ENCODE measurements at places on chromosomes 3 and 15. TPM values are rescaled to one million over a fixed set of nuclear protein-coding genes. Genes with fewer than 3 reads are reported as not detected.

- no peak for DNase-seq
Measured at GRCh38 chr3:190326930-190327329, 4.7 kb upstream of the CLDN1 start.

The CEP97 gene
- total RNA-seq = 5.1 TPM

The CNTN6 gene
- 0.47 TPM for total RNA-seq

The ABTB1 gene
- total RNA-seq = 21.8 TPM

GRCh38 chr15:37109872-37110572 lies 9.7 kb upstream of the MEIS2 start:
- peak; percentile 55 for DNase-seq

DNA sequence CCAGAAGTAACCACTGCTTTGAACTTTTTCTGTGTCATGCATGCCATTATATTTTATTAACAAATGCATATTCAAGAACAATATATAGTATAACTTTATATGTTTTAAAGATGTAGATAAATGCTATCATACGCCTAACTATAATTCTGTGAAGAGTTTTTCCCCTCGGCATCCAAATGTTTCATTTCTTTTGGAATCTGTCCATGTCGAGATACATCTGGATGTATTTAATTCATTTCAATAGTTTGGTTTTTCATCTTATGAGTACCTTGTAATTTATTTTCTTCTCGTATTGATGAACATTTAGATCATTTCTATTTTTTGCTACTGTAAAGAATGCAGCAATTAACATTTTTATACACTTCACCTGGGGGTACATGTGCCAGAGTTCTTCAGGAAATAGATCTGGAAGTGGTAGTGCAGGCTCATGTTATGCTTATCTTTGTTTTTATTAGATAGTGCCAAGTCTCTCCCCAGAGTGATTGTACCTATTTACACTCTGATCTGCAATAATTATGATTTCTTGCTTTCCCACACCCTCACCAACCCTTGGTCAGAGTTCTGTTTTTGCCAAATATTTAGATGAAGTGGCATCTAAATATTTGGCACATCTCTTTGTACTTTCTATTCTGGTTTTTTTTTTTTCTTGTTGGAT lies 29.7 kb downstream of the USP13 start:
- DNase-seq = no peak

GRCh38 chr15:66157507-66157906 lies 96.0 kb downstream of the MEGF11 start:
- DNase-seq = no peak

DNA sequence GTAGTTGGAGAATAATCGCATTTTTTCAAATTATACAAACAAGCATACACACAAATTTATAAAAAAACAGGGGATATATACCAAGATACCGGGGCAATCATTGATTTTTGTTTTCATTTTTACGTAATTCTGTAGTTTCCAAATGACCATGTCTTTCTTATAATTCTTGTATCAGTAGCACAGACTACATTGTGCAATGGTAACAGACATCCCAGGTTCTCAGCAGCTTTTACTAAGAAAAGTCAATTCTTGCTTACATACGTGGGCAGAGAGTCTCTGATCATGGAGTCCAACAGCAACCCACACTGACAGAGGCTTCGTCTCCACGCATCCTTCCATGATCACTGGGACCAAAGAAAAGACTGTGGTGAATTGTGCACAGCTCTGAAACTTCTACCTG lies 441.3 kb downstream of the TBL1XR1 start:
- DNase-seq = no peak

The MED12L gene
- total RNA-seq = 0.50 TPM

DNA sequence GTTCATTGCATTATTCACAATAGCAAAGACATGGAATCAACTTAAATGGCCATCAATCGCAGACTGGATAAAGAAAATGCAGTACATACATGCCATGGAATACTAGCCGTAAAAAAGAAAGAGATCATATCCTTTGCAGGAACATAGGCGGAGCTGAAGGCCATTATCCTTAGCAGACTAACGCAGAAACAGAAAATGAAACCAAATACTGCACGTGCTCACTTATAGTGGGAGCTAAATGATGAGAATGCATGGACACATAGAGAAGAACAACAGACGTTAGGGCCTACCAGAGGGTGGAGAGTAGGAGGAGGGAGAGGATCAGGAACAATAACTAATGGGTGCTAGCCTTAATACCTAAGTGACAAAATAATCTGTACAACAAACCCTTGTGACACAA lies 57.9 kb downstream of the RASA2 start:
- no peak for DNase-seq

GRCh38 chr3:45688194-45688881 lies 858 bp upstream of the SACM1L start:
- no peak for DNase-seq

Data from left cardiac atrium (tissue), 4 donors.